Small intestine (tissue), 16 donors: ENCODE measurements at places on chromosomes 6 and 20.

DNA sequence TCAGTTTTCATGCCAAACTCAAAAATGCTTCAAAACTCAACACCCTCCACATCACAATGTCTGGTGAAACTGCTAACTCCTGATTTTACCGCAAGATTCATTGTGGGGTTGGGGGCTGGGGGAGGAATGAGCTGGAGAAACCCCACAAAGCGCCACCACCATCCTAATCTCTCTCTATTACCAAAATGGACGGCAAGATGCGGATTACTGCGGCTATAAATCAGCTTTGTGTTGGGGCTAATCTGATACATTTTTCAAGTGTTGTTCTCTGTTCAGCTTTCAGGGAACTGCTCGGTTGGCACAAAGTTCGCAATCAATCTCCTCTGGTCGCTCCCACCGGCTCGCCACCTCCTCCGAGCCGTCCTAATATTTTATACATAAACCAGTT lies 83.7 kb downstream of the TMEM242 start:
- no peak for DNase-seq

DNA sequence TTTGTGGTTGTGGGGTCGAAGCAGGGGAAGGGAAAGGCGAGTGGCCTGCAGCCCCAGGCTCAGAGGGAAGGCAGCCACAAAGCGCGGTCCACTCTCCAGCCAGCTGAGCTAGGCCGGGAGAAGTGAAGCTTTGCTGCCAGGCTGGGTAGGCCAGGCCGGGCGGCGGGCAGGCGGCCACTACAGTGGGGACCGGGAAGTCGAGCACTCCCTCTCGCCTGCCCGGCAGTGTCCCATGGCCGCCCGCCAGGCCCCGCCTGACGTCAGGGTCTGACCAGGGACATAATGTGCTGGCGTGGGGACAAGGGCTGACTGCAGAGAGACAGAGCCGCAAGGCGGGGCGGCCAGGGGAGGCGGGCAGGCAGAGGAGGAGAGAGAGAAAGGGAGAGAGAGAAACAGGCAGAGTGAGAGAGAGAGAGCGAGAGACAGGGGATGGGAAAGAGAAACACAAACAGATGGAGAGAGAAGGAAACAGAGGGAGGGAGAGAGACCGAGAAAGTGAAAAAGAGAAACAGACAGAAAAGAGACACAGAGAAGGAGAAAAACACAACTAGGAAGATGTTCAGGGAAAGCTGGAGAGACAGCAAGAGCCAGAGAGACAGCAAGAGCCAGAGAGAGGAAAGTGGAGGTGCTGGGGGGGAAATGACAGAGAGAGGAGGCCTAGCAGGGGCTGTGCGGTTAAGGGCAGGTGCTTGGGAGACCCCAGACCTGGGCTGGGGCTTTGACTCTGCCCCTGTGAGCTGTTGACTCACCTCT lies 94.5 kb upstream of the PTPN1 start:
- peak; percentile 68 for DNase-seq

GRCh38 chr20:36629719-36630681 lies 16.0 kb downstream of the SLA2 start:
- no peak for DNase-seq

GRCh38 chr6:43444036-43444435 lies 11.3 kb downstream of the DLK2 start:
- DNase-seq = no peak

DNA sequence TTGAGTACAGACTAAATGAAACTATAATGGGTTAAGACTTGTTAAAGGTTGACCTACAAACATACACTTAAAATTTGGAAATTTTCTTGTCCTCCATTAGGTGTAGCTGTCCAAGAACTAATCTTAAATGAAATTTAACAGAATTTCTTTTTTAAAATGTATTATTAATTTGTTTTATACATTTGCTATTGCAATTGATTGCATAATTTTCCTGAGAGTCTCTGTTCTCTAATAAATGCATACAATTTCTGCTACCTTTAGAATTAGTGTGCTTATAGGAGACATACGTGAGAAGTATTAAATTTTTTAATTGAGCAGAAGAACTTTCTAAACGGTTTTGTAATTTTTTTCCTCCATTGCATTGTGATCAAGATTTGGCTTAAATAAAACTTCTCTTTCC lies 1.5 kb downstream of the FAM135A start:
- no peak for DNase-seq

- DNase-seq = no peak
Measured at GRCh38 chr20:61057443-61058121, 194.5 kb upstream of the CDH4 start.

- no peak for DNase-seq
Measured at GRCh38 chr6:167331565-167331964, 6.7 kb downstream of the TTLL2 start.

- DNase-seq = no peak
Measured at GRCh38 chr6:42366011-42366705, 85.6 kb downstream of the TRERF1 start.

DNA sequence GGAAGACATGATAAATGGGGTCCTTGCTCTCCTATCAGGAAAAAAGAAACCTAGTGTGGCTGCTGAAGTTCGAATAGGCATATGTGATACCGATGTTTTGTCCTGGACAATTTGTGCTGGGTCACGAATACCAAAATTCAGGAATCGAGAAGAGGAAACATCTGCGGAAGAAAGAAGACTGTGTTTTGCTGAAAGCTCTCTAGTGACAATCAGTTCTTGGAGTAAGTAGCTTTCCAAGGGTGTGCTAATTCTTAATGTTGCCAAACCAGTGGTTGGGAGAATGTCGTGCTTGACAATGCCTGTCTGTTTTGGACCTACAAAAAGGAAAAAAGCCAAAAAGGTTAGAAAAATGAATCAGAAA lies 956.1 kb downstream of the PHF3 start:
- no peak for DNase-seq

GRCh38 chr6:140485740-140486449 lies 1111.4 kb upstream of the CITED2 start:
- no peak for DNase-seq

DNA sequence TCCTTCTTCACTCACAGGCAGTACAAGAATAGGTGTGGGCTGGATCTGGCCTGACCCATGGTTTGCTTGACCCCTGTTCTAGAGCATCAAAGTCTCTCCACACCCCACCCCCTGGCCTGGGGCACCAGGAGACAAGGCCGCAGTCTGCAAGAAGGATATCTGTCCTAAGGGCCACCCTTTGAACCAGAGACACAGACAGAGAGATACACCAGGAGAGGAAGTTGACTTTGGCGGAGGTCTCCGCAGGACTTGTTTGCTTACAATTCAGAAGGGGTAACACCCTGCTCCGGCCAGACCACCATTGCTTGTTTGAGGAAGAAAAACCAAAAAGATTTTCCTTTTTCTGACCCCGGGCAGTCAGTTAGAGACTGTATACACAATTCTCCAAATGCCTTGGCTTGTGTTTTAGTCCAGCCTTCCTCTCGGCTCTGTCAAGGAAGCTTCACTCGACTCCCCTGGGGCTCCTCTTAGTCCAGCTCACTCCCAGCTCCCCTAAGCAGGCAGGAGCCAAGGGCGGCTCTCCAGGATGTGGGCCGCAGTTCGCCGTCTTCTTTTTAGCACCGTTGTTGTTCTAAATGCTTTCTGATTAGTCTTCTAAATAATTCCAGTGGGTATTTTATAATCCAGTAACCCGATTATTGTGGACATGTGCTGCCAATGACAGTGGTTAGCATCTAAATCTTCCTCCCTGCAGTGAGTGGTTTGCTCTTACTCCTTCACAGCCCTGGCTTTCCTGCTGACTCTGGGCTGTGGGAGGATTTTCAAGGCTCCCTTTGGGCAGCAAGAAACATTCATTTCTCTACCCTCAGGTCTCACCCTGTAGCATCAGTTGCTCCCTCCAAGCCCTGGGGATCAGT lies 58.6 kb upstream of the MRPS10 start:
- peak; percentile 17 for DNase-seq

DNA sequence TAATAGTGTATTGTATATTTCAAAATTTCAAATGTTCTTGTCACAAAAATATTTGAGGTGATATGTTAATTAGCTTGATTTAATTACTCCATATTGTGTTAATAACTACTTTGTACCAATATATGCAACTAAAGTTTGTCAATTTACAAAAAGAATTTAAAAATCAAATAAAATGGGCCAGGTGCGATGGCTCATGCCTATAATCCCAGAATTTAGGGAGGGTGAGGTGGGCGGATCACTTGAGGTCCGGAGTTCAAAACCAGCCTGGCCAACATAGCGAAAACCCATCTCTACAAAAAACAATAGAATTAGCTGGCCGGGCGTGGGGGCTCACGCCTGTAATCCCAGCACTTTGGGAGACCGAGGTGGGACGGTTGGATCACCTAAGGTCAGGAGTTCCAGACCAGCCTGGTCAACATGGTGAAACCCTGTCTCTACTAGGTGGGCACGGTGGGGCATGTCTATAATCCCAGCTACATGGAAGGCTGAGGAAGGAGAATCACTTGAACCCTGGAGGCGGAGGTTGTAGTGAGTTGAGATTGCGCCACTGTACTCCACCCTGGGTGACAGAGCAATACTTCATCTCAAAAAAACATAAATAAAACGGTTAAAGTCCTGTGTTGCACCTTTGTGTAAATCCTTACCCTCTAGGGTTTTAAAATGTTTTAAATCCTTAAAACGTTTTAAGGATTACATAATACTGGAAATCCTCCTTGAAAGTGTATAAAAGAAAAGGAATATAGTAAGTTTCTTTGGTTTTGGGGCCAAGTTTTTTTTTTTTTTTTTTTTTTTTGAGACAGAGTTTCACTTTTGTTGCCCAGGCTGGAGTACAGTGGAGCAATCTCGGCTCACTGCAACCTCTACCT lies 4.0 kb downstream of the HSPA1B start:
- no peak for DNase-seq

- DNase-seq = no peak
Measured at GRCh38 chr6:119355157-119355556, 5.6 kb upstream of the MAN1A1 start.

DNA sequence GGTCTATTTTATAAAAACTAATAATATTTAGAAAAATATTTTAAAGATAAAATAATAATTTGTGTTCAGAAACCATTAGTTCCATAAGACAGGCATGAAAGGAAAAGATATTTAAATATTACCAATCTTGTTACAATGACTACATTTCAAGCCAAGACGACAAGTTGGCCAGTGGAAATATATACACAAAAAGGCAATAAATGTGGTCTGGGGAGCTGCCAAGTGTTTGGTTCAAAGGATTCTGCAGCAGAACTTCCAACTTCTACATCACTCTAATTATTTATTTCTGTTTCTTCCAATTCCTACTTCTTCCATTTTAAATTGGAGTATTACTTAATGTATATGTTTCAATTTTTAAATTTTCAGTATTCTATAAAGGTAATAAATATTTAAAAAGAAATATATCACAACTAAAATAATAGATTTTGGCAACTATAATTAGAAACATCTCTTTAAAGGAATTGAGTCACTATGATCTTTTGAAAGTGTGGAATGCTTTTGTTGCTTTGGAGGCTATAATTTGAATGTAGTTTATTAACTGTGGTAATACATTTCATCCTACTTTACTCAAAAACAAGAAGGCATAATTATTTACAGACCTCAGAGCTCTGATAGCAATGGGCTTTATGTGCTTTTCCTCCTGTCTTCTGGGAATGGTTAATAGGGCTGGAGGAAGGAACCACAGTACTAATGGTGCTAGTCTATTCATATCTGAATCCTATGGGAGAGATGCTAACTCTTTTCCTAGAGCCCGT lies 129.7 kb upstream of the FAM184A start:
- DNase-seq = no peak

- no peak for DNase-seq
Measured at GRCh38 chr6:28135393-28135792, 6.3 kb upstream of the ZKSCAN8 start.

GRCh38 chr20:33679758-33680485 lies 5.7 kb upstream of the NECAB3 start:
- no peak for DNase-seq

DNA sequence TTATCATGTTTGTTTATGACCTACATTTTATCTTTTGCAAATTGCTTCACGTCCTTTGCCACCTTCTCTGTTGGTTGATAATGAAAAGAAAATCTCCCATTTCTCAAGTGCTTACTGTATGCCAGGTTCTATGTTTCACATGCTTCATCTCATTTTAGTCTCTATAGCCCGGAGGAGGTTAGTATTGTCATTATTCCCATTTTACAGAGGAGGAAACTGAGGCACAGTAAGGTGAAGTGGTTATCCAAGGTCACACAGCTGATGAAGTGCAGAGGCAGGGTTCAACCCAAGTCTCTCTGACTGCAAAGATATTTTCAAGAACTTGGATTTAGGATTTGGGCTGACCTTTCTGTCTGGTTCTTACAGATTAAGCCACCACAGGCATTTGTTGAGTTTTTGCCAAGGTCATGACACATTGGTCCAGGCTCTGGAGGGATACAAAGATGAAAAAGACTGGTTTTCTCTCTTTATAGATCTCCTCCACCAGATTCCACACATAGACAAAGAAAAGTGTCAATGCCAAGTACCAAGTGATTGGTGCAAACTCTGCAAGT lies 20.6 kb downstream of the CNBD2 start:
- DNase-seq = no peak

- no peak for DNase-seq
Measured at GRCh38 chr20:33837096-33837830, 26.1 kb downstream of the CHMP4B start.

GRCh38 chr6:64186592-64186991 lies 551.0 kb downstream of the PHF3 start:
- no peak for DNase-seq

- DNase-seq = no peak
Measured at GRCh38 chr6:118313208-118313607, 234.9 kb upstream of the PLN start.

- DNase-seq = no peak
Measured at GRCh38 chr6:38584731-38585130, 55.0 kb downstream of the BTBD9 start.

- no peak for DNase-seq
Measured at GRCh38 chr20:40575851-40576250, 113.2 kb downstream of the MAFB start.

DNA sequence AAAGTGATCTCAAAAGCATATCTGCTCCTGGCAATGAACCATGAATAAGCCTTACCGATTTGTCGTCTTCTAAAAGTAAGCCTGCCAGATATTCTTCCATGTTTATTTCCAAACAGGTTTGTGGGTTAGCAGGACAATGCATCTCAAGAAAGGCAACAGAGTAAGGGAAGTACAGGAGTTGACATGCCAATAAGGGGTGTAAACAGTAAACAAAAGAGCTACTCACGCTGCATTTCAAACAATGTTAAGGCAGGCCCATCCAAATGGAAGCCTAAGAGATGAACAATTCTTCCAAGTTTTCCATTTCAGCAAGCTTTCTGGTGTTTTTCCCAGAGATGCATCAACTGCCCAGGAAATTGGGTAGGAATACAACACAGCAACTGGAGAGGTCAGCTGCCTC lies 27.8 kb upstream of the CRIP3 start:
- DNase-seq = no peak

GRCh38 chr6:21856456-21856825 lies 262.9 kb downstream of the SOX4 start:
- DNase-seq = no peak

- DNase-seq = no peak
Measured at GRCh38 chr6:131004936-131005335, 58.1 kb downstream of the EPB41L2 start.
